CD4-positive, alpha-beta T cell treated with Interleukin-2 at 100 ng/mL for 4 hours (primary cell): ENCODE measurements at places on chromosomes 12 and 14.
A peak's percentile ranks its signal among the peaks of the same experiment; 100 is the strongest.

DNA sequence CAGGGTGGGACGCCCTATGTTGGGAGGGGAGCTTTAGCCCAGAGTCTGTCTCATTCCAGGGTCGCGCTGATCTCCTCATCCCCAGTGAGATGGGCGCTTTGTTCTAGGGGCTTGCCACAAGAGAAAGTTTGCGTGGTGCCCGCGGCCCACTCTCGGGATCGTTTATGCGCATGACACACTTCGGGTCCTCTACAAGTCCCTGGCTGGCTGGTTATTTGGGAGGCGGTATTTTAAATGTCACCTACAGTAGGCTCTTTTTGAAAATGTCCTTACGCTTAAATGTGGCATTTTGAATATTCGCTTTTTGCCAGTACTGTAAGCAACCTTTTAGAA, 541 bp downstream of the GOLT1B start:
- peak; percentile 27 for DNase-seq

DNA sequence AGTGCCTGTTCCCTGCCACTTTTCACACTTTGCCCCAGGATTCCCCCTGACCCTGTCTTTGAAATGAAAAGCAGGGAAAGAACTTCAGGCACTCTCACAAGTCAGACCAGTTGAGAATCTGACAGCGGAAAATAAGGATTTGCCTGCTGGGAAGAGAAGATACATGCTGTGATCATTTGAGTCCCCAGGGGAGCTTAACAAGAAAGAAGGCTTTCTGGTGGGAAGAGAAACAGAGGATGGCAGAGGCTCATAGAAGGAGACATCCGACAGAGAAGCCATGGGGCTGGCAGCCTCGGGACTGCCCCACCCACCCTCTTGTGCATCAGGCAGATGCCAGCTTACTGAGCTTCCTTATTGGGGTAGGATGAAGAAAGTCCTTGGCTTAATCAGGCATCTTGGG, 11.9 kb downstream of the TTC9 start:
- DNase-seq = no peak

DNA sequence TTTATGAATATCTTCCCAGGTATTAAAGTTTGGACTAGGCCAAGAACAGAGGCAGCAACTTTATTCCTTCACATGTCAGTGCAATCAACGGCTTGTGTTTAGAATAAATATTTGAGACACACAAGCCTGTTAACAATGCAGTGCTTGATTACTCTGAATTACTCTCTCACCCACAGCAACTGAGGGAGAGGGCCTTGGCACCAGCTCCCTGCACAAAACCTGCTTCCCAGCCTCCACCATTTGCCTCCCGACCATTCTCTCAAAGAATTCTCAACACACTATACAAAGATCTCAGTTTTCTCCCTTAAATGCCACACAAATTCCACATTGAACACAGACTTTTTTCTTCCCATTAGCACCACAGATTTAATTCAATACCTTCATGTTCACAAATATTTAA, 77.0 kb downstream of the STON2 start:
- no peak for DNase-seq

GRCh38 chr14:82667501-82667900, 1133.8 kb upstream of the SEL1L start:
- DNase-seq = no peak

GRCh38 chr12:102063069-102063468, 1.3 kb upstream of the WASHC3 start:
- DNase-seq = no peak

DNA sequence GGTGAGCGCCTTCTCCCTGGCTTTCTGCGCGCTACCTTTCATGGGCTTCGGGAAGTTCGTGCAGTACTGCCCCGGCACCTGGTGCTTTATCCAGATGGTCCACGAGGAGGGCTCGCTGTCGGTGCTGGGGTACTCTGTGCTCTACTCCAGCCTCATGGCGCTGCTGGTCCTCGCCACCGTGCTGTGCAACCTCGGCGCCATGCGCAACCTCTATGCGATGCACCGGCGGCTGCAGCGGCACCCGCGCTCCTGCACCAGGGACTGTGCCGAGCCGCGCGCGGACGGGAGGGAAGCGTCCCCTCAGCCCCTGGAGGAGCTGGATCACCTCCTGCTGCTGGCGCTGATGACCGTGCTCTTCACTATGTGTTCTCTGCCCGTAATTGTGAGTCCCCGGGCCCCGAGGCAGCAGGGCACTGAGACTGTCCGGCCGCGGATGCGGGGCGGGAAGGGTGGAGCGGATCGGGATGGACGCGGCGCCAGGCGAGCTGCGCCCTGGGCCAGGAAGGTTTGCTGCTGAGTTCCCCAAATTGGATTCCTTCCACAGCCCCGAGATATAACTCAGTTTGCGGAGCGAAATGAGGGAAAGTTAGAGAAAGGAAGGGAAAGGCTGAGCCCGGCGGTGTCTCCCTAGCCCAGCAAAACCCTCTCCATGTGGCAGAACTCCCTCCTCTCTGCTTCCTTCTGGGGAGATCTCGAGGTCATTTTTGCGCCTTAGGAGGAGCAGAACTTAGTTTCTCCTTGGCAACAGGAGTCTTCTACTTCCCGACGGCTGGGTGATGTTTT, 972 bp downstream of the PTGDR start:
- DNase-seq = peak; percentile 16

DNA sequence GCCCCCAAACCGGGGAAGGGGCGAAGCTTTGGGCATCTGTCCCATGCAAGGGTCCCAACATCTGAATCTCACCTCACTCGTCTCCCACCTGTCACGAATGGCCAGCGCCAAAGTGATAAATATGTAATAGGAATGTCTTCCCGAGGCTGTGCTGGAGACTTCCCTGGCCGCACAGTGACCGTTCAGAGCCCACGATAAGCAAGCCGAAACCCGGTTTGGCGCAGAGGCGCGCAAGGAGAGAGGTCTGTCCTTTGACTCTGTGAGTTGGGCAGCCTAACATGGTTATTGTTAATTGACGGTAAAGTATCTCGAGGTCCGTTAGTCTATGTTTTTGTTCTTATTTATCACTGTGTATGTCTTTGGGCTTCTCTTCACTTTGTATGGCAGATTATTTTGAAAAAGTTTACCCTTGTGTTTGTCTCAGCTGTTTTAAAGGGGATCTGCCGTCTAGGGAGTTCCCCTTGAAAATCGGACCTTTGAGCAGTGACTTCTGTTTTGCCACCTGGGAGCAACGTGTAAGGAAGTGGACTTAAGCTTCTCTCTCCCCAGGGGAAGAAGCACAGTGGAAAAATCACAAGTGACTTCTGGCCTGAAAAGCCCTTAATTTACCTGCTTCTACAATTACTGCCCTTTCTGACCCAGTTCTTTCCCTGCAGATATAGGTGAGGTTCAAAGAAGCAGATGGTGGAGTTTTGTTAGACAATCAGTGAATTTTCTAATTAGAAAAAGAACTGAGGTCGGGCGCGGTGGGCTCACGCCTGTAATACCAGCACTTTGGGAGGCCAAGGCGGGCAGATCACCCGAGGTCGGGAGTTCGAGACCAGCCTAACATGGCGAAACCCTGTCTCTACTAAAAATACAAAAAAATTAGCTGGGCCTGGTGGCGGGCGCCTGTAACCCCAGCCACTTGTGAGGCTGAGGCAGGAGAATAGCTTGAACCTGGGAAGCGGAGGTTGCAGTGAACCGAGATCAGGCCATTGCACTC, 1.1 kb upstream of the TM9SF1 start:
- DNase-seq = no peak

DNA sequence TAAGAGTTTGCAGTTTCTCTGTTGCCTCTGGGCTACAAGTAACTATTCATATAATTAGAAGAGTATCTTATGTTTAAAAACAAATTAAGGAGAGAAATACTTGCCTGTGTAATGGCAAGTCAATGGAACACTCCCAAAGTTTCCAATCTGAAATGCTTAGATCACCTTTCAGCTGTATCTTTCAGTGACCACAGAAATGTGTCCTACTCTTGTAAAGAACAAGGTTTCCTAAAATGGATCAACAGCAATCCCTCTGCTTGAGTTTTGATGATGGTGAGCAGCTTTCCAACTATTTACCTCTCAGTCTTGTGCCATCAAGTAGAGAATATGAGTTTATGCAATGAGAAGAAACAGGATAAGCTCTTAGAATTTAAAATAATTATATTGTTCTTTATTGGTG, 92.9 kb downstream of the ERGIC2 start:
- no peak for DNase-seq

DNA sequence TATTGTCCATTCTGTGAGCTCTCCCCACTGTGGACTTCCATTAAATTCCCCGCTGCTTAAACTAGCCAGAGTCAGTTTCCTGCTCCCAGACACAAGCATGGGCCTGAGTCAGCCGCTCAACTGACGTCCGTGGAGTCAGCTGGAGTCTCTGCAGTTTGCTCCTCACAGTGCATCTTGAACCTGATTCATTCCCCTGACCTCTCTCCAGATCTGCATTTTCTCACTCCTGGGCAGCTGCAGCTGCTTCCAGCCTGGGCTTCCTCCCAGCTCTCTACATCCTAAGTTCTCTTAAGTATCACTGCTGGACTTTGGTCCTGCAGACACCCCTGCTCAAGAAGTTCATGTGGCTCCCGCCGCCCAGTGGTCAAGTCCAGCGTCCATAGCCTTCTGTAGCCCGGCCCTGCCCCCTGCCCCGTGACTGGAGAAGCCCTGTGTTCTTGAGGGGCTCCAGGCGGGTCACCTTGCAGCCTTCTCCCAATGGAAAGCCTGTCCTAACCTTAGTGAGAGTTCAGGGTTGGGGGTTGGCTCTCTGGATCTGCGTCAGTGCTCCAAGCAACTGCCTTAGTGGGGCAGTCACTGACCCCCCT, 20.0 kb downstream of the NFKBIA start:
- DNase-seq = no peak

- no peak for DNase-seq
Measured at GRCh38 chr14:54785136-54785777, 117.4 kb downstream of the GCH1 start.

GRCh38 chr14:84250893-84251292, 1279.1 kb upstream of the FLRT2 start:
- no peak for DNase-seq

GRCh38 chr12:5907807-5908206, 37.3 kb downstream of the ANO2 start:
- DNase-seq = no peak

- peak; percentile 9 for DNase-seq
Measured at GRCh38 chr14:68733086-68733914, 59.6 kb downstream of the ZFP36L1 start.

DNA sequence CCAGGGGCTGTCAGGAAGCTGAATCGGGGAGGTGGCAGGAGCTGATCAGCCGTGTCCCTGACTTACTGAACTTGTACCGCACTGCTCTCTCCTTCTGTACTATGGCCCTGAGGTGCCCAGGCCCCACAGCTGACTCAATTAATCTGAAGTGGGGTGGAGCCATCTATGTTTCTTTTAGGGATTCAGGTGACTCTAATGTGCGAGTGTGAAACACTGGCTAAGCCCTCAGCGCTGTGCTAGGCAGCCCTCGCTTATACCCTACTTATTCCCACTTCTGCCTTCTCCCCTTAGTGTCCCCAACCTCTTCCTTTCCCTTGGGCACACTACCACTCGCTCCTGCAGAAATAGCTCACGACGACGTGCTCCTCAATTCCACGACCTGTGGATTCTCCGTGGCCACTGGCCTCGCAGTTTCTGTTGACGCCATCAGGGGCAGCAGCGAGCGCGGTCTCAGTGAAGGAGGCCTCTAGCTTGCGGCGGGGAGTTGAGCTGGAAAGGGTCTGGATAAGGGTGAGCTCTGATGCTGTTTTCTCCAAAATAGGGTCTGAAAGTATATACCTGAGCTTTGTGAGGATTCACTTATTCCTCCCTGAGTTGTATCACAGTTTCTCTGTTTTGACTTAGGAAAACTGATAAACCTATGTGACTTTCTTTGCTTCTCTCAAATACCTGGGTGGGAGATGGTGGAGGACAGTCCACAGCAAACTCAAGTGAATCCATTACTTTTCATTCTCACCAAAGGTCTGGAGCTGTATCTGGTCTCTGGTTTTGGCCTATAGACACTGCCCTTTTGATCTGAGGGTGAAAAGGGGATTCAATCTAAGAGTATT, 167.6 kb downstream of the SLC41A2 start:
- peak; percentile 32 for DNase-seq

- DNase-seq = no peak
Measured at GRCh38 chr12:66694666-66695613, 16.1 kb upstream of the GRIP1 start.

DNA sequence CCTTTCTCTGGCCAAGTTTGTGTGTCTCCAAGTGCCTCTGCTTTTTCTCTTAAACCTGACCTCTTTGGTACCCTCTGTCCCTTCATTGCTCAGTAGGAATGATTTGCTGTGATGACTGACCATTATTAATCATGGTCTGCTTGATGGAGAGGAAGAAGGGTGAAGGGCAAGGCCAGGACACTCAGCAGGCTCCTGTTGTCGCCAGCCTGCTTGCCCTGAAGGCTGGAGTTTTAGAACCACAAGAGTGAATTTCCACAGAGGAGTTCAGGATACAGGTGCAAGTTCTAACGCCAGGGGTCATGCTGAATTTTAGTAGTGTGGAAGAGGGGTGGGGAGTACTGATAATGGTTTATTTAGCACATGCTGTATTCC, 2.8 kb upstream of the ITGA5 start:
- DNase-seq = no peak

DNA sequence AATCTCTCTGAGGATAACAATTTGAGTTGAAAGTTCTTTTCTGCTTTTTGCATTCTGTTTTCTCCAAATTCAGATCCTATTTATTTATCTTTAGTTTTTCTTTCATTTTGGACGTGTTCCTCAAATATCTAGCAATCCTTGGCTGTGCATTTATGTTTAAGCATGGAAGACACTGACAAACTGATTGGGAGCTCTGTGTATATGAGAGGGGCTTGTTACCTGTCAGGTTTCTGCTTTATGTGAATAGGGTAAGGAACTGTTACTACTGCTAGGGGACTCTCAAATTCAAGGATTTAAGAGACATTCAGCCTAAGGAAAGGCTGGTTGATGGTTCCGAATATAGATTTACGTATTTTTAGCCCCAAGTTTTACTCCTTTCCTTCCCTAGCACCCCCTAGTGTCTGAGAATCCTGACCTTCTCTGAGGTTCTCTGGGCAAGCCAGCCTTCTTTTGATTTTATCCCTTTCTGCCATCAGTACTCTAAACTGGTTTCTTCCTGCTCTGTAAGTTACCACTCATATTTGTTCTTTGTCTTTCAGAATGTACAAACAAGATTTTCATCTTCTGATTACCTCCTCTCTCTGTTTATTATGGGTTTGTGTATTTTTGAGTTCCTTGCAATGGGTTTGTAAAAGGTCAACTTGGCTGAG, 30.5 kb downstream of the YLPM1 start:
- peak; percentile 17 for DNase-seq

GRCh38 chr12:117593815-117594400, 232.5 kb upstream of the NOS1 start:
- DNase-seq = no peak

DNA sequence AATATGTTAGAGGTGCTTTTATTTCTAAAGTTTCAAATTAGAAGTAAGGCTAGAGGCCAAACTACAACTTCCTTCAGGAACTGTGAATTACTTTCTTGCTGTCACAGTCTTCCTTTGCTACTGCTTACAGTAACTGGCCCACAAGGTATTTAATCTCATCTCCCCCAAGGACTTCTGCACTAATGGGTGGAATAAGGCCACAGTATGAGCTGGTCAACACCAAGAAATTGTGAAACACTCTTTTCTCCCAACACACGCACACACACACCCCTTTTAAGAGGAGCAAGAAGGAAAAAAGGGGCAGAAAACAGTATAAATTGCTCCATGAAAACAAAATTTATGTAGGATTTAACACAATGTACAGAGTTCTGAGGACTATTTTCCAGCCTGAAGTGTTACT, 45.6 kb downstream of the SCAF11 start:
- DNase-seq = no peak
